ENCODE measurements at places on chromosomes 6 and 20.
A peak's percentile ranks its signal among the peaks of the same experiment; 100 is the strongest.

DNA sequence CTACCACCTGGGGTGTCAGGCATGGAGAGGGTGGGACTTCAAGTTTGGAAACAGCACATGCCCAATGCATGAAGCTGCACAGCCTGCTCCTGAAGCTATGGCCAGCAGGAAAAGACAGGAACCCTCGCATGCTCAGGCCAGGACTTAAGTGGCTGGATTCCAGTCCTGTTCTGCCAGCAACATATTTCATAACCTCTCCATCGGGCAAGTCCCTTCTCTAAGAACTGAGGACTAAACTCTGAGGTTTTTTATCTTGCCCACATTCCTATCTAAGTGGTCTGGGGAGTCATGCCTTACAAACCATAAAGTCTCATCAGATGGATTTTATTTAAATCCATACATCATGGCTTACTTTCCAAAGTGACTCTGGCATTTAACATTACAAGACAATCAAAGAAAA is 27.5 kb upstream of the AGPAT4 start:
- no peak for DNase-seq

DNA sequence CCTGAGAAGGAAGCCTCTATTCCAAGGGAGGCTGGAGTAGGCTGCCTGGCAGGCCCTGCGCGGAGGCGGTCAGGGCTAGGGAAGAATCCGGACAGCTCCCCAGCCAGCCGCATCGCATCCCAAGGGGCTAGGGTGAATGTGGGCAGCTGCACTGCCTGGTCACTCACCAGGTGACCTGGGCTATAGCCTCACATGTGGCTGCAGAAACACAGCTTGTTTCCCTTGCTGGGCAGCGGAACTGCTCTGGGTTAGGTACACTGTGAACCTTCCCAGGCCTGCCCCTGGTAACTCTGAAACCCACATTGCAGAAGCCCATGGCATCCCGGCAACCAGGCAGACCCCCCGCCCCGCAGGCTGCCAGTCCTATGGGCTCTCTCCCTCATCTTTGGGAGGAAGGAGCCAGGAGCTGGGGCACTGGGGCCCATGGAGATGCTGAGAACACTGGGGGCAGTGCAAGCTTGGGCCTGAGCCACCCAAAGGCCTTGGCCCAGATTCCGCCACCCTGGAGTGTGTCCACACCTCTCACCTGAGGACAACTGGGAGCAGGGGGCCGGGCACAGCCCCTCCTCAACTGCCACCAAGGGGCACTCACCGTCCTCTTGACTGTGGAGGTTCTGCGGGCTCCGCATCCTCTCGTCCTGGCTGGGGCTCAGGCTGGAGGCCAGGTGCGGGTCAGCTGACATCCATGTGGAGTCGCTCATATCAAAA is 111.0 kb downstream of the NOL4L start:
- DNase-seq, result no peak

DNA sequence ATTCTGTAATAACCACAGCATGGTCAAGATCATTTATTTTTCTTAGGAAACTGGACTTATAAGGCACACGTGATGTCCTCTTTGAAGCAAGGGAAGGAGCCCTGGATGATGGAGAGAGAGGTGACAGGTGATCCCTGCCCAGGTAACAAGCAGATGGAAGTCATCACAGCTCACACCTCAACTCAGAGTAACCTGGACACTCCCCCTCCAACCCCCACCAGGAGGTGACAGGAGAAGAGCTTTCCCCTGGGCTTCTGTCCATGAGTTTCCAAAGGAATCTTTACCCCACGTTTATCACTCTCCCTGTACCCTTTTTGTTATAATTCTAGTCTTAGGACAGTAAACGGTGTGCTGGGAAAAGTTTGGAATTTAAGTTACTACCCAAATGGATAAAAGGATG is 28.4 kb downstream of the ZNF334 start:
- no peak for DNase-seq

DNA sequence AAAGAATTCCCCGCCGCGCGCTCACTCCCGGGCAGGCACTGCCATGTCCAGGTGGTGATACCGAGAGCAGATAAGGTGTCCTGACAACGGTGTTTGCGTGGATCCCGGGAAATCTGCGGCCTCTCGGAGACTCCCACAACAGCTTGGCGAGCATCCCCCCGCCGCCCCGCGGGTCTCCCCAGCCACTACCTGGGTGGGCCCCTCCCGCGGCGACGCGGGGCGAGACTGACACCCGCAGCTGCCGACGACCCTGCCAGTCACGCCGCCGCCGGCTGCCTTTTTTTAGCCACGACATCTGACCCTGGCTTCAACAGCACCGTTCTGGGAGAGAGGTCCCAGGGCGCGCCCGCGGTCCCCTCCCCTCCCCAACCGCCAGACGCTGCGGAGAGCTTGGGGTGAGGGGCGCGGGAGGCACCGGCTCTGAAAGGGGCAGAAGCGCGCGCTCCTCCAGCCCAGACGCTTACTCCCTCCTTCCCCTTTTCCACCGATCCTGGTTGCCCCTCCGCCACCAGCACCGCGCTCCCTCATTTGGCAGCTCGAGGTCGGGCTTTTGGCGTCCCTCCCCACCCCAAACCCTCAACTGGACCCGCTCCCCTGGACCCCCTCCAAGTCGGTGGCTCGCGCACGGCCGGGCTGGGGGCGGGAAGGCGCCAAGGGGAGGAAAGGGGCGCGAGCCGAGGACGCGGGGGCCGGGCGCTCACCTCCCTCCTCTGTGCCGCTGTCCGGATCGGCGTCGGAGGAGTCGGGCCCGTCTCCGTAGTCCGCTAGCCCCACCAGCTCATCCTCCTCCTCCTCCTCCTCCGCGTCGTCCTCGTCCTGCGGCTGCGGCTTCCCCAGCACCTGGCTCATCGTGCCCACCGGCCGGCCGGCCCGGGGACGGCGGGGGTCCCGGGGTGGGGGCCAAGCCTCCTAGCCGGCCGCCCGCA is 665 bp downstream of the RRAGD start:
- peak; percentile 21 for DNase-seq

DNA sequence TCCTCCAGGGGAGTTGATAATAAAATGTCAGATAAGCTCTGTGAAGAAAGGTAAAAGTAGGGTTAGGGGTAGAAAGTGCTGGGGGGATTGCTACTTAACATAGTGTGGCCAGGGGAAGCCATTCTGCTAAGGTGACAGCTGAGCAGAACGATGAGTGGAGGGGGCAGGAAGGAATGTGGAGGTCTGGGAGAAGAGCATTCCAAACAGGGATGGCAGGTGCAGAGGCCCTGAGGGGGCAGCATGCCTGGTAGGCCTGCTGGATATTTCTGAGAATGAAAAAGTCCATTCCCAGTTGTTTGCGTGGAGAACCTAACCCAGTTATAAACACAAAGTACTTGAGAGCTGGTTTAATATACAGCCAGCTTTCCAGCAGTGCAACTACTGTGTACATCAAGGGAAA is 9.3 kb downstream of the GFRA4 start:
- DNase-seq, result no peak

DNA sequence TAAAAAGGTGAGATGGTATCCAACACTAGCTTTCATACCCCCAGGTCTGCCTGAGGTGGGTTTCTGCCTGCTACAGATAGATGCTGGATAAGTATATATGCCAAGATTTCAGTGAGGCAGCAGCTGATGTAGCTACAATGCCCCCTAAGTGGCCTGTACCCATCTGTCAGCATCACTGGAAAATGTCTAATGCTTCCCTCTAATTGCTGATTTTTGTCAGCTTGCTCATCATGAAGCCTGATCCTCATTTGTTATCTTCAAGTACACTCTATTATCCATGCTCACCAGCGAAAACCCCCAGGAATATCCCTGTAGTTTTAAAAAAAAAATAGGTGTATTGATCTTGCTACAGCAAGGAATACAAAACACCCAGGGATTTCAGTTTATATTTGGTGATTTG is 32.2 kb downstream of the OPRM1 start:
- no peak for DNase-seq

- DNase-seq, result no peak
These were observed 68.7 kb upstream of the CD83 start for GRCh38 chr6:14048837-14049236.

GRCh38 chr20:1491281-1491840 is at the start of gene SIRPB2:
TSS of gene SIRPB2 (minus strand) at chr20:1491420. CDS start at chr20:1491359, 61 bp downstream.
- DNase-seq, result no peak

DNA sequence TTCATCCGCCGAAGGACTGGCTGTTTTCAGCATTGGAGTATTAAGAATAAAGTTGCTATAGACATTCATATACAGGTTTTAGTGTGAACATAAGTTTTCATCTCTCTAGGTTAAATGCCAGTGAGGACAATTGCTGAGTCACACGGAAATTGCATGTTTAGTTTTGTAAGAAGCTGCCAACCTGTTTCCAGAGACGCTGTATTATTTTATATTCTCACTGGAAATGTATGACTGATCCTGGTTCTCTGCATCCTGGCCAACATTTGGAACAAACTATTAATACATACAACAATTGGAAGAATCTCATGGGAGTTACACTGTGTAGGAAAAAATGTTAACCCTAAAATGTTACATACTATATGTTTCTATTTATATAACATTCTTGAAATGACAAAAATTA is 16.7 kb upstream of the TGM6 start:
- DNase-seq, result no peak

GRCh38 chr6:56343295-56343694 is 95.9 kb upstream of the COL21A1 start:
- no peak for DNase-seq

DNA sequence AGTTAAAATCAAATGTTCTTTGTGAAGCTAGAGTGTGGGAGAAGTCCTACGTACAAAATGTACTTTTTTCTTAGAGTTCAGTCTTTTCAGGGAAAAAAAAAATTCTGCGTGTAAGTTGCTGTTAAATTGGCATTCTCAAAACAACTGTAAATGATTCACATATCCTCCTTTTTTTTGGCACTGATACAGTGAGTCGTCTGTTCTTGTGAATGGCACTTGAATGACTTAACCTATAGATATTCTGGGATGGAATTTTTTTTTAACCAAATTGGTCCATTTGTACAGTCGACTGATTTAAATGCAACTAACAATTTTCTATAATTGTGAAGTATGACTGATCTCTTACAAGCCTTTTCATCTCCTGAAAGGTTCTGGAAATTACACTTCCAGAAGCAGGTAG is 5.5 kb upstream of the JAG1 start:
- DNase-seq, result no peak

GRCh38 chr6:108944707-108945680 is 96.8 kb downstream of the ARMC2 start:
- DNase-seq, result no peak

GRCh38 chr20:61252601-61253263 is 671 bp downstream of the CDH4 start:
- DNase-seq, result no peak

GRCh38 chr20:11902285-11902697 is 15.4 kb upstream of the BTBD3 start:
- no peak for DNase-seq

- DNase-seq, result no peak
These were observed 59.9 kb downstream of the NUDT3 start for GRCh38 chr6:34332251-34333198.

DNA sequence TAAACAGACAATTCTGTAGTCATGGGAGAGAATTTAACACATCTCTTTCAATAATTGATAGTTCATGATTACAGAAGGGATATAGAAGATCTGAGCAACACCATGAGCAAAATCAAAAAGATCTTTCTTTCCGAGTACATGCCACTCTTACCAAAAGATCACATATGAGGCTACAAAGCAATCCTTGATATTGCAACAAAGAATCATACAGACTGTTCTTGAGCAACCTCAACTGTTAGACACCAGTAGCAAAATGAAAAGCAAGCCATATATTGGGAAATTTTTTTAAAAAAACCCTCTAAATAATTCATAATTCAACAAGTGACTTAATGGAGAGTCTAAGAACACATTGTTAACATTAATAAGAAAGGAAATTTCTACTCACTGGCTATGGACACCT is 3.6 kb upstream of the CD83 start:
- no peak for DNase-seq

- no peak for DNase-seq
These were observed 477.7 kb downstream of the TFAP2A start for GRCh38 chr6:9937031-9937763.

GRCh38 chr6:168826078-168826390 is 385.1 kb downstream of the SMOC2 start:
- DNase-seq, result no peak

DNA sequence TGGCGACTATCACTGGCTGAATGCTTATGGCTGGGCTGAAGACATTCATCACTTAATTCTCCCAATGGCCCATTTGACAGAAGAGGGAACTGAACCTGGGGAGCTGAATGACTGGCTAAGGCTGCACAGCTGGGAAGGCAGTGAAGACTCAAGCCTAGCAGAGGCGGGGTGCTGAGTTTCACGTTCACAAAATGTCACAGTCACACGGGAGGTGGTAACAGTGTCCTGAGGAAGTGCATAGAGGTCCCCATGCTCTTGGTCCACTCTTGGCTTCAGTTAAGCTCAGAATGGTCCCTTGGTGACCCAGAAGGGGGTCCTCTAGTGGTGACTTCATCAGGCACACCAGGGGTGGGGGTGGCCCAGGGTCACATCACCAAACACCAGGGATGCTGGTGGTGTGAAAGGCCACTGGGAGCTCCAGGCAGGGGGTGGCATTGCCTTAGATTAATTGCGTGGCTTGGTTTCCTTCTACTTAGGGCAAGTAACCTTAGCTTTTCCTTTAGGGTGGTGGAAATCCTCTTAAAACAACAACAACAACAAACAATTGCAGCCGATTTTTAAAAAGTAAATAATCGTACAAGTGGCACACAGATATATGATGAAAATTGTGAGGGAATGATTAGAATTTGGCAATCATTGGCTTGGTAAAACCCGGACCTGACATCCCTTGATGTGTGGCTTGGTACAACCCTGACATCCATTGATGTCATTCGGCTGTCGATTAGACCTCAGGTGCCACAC is 45.0 kb downstream of the SULF2 start:
- no peak for DNase-seq

- peak; percentile 17 for DNase-seq
These were observed 56.6 kb downstream of the SNX14 start for GRCh38 chr6:85537055-85537494.

- DNase-seq, result no peak
These were observed 2.6 kb upstream of the CST9 start for GRCh38 chr20:23608251-23608846.

- DNase-seq, result no peak
These were observed 38.9 kb upstream of the GFOD1 start for GRCh38 chr6:13526357-13526726.

- DNase-seq, result no peak
These were observed 1379.2 kb upstream of the DEFB115 start for GRCh38 chr20:29878281-29878741.

GRCh38 chr20:62758226-62758912 is 37.9 kb upstream of the MRGBP start:
- DNase-seq, result no peak

DNA sequence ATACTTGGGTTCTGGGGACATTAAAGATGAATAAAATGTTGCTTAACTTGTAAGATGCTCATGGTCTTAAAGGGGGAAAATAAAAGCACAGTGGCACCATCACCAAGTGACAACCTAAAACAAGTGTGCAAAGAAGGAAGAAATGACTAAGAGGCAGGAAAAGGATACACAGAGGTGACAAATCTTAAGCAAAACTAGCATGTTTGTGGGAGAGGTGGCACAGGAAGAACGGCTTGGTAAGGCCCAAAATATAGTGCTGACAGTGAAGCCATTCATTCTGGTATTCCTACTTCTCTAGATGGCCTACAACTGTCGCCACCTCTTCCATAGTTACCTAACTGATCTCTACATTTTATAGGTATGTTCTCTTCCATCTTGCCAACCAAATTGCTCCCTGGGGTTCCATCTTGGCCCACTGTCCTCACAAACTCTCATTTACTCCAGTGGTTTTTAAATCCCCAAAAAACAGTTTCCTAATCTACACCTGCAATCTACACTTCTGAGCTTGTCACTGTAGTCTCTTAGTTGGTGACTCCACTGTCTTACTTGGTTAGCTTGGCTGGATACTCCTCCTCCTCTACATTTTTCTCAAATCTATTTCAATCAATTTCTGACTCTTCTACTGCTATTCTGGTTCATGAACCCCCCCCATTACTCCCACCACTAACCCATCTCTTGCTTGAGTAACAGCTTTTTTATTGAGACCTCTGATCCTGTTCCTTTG is 33.5 kb downstream of the FAM8A1 start:
- DNase-seq, result no peak
